Stimulated activated CD4-positive, alpha-beta T cell treated with anti-CD3 and anti-CD28 coated beads, Interleukin-4, amount 100 ng/mL, for 1 hour (primary cell): ENCODE measurements at places on chromosomes 5 and 9.

DNA sequence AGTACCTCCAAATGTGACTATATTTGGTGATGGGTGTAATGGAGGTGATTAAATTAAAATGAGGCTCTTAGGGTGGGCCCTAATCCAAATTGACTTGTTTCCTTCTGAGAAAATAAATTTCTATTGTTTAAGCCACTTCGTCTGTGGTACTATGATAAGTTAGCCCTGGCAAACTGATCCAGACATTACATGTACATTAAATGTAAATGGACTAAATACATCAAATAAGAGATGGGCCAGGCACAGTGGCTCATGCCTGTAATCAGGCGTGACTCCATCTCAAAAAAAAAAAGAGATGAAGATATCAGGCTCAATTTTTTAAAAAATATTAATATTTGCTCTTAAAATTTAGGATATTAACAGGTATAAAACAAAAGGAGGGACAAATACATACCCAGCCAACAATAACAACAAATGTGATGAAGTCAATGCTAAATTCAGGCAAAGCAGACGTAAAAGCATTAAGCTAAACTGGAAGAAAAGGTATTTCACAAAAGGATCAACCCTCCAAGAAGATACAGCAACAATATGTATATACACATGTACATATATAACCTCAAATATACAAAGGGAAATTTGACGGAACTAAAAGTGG is 5.5 kb upstream of the OR2V1 start:
- DNase-seq = no peak

- no peak for DNase-seq
These were observed 23.6 kb upstream of the PDE4D start for GRCh38 chr5:59917121-59917520.

GRCh38 chr5:1508659-1509290 is 15.0 kb downstream of the LPCAT1 start:
- peak; percentile 1 for DNase-seq

DNA sequence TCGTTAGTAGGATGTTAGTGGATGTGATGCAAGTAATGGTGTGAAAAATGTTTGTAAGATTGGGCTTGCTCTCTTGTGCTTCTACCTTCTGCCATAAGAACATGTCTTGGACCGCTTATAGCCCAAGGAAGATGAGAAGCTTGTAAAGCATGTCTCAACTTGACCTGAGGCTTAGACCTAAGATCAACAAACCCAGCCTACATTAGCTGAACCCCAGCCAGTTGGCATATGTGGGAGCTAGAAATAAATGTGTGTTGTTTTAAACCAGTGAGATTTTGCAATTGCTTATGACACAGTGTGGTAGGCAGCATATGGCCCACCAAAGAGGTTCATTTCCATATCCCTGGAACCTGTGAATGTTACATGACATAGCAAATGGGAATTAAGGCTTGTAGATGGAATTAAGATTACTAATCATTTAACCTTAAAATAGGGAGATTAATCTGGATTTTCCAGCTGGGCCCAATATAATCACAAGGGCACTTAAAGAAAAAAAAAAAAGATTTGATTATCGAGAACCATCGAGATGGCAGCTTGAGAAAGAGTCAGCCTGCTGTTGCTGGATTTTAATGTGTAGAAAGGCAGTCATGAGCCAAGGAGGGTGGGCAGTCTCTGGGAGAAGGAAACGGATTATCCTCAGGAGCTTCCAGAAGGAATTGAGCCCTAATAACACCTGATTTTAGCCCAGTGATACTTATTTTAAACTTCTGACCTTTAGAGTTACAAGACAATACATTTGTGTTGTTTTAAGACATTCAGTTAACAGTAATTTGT is 27.3 kb upstream of the EDIL3 start:
- DNase-seq = no peak

DNA sequence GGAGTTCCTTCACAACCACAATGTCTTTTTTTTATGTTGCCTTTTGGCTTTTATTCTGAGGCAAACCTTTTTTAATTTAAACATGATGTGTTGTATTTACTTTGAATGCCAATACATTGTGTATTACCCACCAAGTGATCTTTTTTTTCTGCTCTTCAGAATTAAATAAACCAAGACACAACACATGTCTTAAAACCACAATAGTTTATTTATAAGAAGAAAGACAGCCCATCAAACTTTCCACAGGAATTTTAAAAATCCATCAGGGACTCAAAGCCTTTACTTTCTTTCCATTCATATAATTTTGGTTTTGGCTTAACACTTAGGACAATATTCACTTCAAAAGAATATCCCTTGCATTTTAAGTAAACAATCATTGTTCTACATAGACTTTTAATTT is 321.8 kb upstream of the MEF2C start:
- no peak for DNase-seq

GRCh38 chr9:136021171-136021871 is 60.1 kb upstream of the UBAC1 start:
- no peak for DNase-seq

DNA sequence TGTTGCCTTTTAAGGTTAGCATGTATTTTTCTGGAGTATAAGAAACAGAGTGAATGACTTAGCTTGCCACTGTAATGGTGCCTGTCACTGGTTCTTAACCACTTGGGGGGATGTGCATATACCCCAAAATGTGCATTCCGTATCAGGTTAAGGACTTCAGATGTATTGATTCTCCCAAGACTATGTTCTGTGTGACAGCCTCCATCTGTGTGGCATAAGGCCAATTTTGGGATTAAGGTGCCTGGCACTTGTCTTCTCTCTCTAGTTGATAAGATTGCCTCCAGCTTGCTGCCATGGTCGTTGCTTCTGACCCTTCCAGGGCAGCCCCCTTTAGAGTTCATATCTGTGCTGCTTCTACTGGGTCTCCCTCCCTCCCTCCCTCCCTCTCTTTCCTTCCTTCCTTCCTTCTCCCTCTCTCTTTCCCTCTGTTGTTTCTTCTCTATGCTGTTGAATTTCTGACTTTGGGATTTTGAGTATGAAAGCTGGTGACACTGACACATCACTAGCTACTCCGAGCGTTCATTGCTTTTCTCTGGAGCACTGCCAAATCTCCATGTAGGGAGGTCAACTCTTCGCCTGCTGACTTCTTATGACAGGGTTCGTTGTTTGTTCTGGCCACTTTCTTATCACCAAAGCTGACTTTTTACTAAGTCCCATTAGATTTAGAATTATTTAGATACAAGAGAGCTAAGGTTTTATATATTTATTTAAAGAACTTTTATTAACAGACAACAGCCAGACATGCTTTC is 31.0 kb downstream of the TNFAIP8 start:
- no peak for DNase-seq

GRCh38 chr5:153470736-153471135 is 19.7 kb upstream of the GRIA1 start:
- DNase-seq = no peak

GRCh38 chr9:120755810-120756434 is 37.3 kb downstream of the FBXW2 start:
- DNase-seq = peak; percentile 38

GRCh38 chr5:102762095-102762534 is 7.0 kb downstream of the PAM start:
- DNase-seq = no peak

DNA sequence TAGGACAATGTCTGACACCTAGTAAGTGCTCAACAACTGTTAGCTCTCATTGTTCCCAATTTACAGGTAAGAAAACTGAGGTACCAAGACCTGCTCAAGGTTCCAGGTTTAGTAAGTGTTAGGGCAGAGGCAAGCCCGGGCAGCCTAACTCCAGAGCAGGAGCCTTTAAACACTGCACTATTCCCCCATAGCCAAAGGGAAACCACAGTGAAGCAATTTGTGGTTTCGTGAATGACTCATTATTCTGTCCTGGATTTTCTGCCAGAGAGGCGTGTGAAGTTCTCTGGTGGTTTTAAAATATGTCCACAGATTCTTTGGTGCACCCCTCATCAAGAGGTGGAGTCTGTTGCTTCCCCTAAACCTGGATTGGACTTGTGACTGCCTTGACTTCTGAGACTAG is 1.0 kb upstream of the MCC start:
- DNase-seq = no peak

- no peak for DNase-seq
These were observed 172.1 kb upstream of the DAP start for GRCh38 chr5:10933121-10933520.

DNA sequence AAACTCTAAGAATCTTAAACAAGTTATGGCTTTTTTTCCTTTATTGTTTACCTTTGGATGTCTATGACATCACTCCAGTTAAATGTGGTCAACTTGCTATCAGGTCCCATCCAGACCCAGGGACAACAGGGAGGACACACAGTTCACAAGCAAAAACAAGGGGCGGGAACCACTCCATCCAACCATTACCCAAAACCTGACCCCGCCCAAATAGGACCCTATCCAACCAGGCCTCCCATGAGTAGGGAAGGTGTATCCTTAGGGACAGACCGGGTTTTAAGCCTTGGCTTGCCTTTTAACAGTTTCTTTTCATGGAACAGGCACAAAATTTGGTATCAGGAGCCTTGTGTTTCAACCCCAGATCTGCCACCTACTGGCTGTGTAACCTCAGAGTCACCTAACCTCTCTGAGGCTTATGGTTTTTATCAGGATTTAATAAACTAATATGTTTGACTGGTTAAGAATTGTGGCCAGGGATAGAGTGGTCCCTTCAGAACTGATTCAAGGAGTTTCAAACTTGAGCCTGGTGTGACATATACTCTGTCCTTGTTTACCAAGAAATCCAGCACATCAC is 127.7 kb upstream of the RAD23B start:
- no peak for DNase-seq

- DNase-seq = no peak
These were observed 240.4 kb downstream of the GLIS3 start for GRCh38 chr9:4059437-4059836.

GRCh38 chr9:16515207-16515606 is 355.3 kb downstream of the BNC2 start:
- no peak for DNase-seq

DNA sequence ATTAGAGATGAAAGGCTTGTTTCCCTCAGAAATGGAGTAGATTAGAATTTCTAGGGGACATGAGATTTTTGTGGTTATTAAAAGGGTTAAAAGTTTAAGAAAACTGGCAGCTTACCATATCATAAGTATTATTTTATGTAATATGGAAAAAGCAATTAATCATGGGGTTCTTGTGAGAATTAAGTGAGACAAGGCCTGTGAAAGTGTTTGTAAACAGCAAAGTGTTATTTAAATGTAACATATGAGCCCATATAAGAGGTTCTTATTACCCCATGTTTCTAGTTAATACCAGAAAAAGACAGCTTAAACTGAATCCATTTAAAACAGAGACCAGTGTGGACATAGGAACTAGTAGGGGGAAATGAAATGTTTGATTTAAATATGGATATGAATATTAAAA is 241.1 kb upstream of the PIK3R1 start:
- DNase-seq = no peak

DNA sequence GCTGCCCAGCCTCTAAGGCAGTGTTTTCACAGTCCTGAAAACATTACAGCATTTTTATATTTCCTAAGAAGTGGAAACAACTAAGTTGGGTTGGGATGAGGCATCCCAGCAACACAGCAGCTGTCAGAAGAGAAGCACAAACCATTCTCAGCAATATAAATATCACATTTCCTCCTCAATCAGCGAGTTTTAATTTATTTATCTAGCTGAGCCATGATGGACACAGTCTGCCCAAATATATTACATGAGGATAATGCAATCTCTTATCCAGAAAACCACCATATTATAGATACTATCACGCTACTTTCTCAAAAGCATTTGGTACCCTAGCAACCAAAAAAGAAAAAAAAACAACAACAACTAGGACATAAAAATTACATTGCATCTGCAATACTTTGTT is 158.5 kb downstream of the FSTL4 start:
- no peak for DNase-seq

DNA sequence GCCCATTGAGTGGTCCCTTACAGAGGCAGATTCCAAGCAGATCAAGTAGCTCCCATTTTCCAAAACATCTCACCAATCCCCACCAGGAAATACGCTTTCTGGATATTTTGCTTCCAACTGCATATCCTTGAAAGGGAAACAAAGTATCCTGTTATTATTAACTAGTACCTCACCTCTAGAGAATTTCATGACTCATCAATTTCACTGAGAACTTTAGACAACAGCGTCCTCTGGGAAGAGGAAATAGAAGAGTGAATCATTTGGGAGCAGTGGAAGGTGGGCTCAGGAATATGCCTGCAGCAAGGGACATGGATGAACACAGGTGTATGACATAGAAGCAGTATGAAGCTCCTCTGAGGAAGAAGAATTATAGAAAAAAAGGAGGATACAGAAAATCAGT is 186.7 kb downstream of the MARCHF11 start:
- no peak for DNase-seq

- no peak for DNase-seq
These were observed 22.2 kb downstream of the TTLL11 start for GRCh38 chr9:122070728-122071515.

GRCh38 chr5:14325369-14325768 is 182.2 kb downstream of the TRIO start:
- no peak for DNase-seq

DNA sequence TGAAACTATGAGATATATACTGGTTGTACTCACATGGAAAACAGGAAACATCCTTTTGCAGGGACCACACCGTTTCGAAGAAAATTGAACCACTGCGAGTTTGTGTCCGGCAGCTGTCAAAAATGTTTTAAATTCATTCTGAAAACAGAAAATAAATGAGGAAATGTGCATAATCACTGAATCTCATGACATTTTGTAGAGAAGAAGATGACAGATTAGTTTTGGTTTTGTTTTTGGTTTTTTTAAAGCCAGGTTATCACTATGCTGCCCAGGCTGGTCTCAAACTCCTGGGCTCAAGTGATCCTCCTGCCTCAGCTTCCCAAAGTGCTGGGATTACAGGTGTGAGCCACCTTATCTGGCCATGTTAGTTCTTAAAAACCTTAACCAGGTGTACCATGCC is 3.5 kb downstream of the TXNDC8 start:
- no peak for DNase-seq

DNA sequence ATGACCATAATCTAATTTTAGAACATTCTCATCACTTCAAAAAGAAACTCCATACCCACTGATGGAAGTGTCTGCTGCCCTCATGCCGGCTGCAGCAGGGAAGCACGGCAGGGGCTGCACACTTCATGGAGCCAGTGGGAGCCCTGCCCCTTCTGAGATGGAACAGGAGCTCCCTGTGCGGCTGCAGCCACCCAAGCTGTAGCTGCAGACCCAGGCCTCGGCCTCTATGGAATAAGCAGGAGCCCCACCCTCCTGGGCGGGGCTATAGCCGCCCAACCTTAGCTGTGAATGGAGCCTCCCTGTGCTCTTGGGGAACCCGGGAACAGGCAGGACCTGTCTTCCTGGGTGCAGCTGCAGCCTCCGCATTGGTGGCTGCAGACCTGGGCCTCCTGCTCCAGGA is 128.5 kb downstream of the NUDT12 start:
- no peak for DNase-seq

GRCh38 chr9:127021664-127022363 is 100.6 kb downstream of the ANGPTL2 start:
- no peak for DNase-seq
